ENCODE measurements at places on chromosomes 12 and 14.

DNA sequence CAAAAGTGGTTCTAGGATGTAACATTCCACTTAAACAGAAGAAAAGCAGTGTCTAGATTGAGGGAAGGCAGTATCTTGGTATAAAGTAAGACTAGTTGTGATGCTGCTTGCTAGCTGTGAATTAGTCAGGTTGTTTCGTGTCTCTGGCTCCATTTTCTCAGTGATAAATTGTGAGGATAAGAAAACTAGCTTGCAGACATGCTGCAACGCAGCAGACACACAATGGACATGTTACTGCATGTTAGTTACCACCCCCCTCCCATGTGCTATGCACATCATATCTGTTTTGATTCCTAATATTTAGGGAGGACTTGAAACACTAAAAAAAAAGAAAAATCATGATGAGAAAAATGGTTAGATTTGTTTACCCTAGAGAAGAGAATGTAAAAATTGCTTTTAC, 2.9 kb downstream of the CCNK start:
- H3K36me3 ChIP-seq: no peaks in the 10 kb centered on the region
- H3K4me3 ChIP-seq: no peak overlapping the region
- no peak for DNase-seq
- no peak overlapping the region for H3K27ac ChIP-seq
- no peaks in the 10 kb centered on the region for H3K27me3 ChIP-seq
- peaks cover 18% of the 10 kb centered on the region for H3K4me1 ChIP-seq

DNA sequence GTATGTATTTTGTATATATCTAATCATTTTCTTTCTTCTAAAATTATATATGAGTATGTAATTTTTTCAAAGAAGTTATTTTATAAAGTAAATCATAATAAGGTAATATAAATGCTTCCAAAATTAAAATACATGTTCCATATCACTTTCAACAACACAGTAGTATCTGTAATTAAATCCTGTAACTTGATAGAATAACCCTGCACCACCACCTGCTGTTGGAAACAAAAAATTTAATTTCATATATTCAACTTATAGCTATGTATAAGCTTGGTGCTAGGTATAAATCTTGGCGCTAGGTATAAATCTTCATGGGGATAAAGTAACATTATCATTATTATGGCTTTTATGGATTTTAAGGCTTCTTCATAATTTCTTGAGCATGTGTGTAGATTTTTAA, 149.7 kb upstream of the DCN start:
- H3K27me3 ChIP-seq: no peaks in the 10 kb centered on the region
- H3K4me3 ChIP-seq: no peak overlapping the region
- H3K4me1 ChIP-seq: peaks cover 13% of the 10 kb centered on the region
- no peak for DNase-seq
- H3K27ac ChIP-seq: no peak overlapping the region

GRCh38 chr12:63918800-63919300, 74.3 kb downstream of the SRGAP1 start:
- no peak for DNase-seq
- H3K36me3 ChIP-seq: no peaks in the 10 kb centered on the region
- peaks cover 29% of the 10 kb centered on the region for H3K4me1 ChIP-seq
- H3K27ac ChIP-seq: no peak overlapping the region

DNA sequence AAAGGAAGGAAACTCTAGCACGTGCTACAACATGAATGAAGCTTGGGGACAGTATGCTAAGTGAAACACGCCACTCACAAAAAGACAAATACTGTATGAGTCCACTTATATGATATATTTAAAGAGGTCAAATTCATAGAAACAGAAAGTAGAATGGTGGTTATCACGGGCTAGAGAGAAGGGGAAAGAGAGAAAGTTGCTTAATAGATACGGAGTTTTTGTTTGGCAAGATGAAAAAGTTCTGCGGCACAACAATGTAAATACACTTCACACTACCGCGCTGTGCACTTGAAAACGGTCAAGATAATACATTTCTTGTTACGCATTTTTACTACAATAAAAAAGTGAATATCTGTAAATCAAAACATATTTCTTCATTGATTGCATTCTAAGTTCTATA, 37.3 kb downstream of the FBLN5 start:
- DNase-seq: no peak
- H3K36me3 ChIP-seq: peaks cover 10% of the 10 kb centered on the region
- peaks cover 63% of the 10 kb centered on the region for H3K4me1 ChIP-seq
- no peak overlapping the region for H3K27ac ChIP-seq
- no peak overlapping the region for H3K4me3 ChIP-seq

- no peaks in the 10 kb centered on the region for H3K4me1 ChIP-seq
- H3K27me3 ChIP-seq: no peaks in the 10 kb centered on the region
- no peaks in the 10 kb centered on the region for H3K36me3 ChIP-seq
- no peak overlapping the region for H3K27ac ChIP-seq
- DNase-seq: no peak
- no peak overlapping the region for H3K4me3 ChIP-seq
Observed at GRCh38 chr12:113684053-113684907, 212.6 kb upstream of the LHX5 start.

GRCh38 chr14:93870377-93870776, 56.8 kb upstream of the FAM181A start:
- no peaks in the 10 kb centered on the region for H3K36me3 ChIP-seq
- DNase-seq: no peak
- no peaks in the 10 kb centered on the region for H3K4me1 ChIP-seq
- H3K27ac ChIP-seq: no peak overlapping the region
- no peaks in the 10 kb centered on the region for H3K27me3 ChIP-seq

GRCh38 chr14:38485026-38485425, 229.1 kb upstream of the CLEC14A start:
- no peak for DNase-seq
- H3K27ac ChIP-seq: no peak overlapping the region
- H3K36me3 ChIP-seq: no peaks in the 10 kb centered on the region
- H3K4me3 ChIP-seq: no peak overlapping the region
- no peaks in the 10 kb centered on the region for H3K27me3 ChIP-seq

DNA sequence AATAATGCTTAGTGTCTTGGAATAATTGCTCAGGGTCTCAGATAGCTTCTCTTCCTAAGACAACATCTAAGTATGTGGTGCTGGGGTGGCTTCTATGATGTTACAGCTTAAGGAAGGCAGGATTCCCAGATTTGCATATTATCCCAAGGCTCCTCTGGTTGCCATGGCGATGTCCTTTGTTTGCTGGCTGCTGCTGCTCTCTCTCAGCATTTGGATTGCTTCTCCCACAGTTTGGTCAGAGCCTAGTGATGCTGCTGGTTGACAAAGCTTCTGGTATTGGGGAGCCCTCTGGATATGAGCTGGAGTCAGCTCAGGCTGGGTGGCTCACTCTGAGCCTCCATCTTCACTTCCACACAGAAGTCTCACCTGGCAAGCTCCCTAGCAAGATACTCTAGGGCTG, 56.4 kb upstream of the FBXO33 start:
- no peaks in the 10 kb centered on the region for H3K27me3 ChIP-seq
- H3K4me3 ChIP-seq: no peak overlapping the region
- no peak for DNase-seq
- H3K36me3 ChIP-seq: no peaks in the 10 kb centered on the region
- H3K27ac ChIP-seq: no peak overlapping the region

DNA sequence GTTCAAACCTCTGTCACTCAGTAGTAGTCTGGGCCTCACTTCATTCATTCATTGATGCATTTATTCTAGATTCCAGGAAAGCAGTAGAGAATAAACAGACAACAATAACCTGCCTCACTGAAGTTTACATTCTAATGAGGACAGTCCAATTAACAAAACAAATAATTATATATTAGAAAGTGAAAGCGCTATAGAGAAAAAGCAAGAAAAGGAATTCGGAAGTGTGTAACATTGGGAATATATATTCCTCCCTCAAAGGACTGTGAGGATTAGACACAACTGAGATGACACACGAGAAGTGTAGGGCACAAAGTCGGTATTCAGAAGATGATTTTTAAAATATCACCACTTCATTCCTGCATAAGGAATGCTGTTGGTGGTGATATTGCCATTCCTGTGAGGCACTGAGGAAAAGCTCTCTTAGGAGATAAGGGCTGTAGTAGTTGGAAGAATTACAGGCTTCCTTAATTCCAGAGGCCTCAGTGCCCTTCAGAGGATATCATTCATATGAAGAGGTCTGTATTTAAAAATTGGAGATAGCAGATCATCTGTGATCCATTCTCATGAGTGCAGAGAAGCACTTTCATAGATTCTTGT, 3.9 kb upstream of the DUSP6 start:
- no peaks in the 10 kb centered on the region for H3K36me3 ChIP-seq
- DNase-seq: no peak

DNA sequence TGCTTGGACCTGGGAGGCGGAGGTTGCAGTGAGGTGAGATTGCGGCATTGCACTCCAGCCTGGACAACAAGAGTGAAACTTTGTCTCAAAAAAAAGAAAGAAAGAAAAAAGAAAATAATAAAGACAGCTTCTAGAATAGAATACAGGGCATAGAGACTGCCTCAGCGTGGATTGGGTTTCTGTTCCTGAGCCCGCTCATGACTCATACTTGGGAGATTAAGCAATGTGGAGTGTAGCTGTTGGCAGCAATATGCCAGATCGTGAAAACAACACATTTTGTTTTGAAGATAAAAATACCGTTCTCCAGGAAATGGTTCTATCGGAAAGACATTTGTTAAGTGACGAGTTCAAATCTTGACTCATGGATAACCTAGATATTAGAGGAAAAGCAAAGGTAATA, 67.2 kb downstream of the GLT1D1 start:
- H3K27ac ChIP-seq: peak overlapping the region; percentile 48
- peak; percentile 25 for DNase-seq
- H3K4me3 ChIP-seq: peak overlapping the region; percentile 56
- peaks cover 5% of the 10 kb centered on the region for H3K4me1 ChIP-seq
- H3K36me3 ChIP-seq: no peaks in the 10 kb centered on the region
